ENCODE measurements at places on chromosomes 1 and 21.

DNA sequence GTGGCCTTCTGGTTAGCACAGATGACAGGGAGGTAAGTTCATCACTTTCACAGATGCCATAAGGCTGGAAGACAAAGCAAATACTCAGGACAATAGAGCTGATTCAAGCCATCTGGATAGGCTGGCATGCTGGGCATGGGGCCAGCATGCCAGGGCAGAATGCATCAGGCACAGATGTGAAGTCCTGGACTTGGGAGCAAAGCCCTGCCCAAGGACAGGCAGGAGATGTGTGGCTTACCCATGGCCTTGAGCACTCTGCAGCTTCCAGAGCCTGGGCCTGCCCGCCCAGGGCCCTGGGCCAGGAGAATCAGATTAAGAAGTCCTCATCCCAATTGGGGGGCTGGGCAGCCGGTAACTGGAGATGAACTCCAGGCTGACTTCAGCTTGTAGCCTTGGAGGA lies 135.7 kb upstream of the ZC3H12A start:
- no peak for DNase-seq

GRCh38 chr1:98690576-98690975 lies 29.1 kb downstream of the SNX7 start:
- no peak for DNase-seq

DNA sequence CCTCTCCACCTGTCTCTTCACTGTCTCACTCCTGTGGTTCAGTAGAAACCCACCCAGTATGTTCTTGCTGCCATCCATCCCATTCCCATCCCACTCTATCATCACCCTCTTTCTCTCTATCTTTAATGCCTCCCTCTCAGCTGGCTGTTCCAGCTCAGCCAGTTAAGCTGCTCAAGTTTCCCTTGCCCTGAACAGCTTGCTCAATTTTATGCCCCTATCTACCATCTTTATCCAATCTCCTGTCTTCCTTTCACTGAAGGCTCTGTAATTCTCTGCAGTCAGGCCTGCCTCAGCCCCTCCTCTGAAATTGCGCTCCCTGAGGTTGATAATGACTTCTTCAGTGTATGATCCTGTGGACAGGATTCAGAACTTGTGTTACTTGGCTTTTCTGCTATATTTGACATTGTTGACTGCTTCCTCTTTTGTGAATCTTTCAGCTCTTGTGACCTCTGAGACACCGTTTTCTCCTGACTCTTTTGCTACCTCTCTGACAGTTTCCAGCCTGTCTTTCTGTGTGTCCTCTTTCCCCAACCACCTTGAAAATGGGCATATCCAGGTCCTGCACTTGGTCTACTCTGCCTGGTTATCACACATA lies 13.9 kb upstream of the BCAR3 start:
- no peak for DNase-seq

- peak; percentile 50 for DNase-seq
Measured at GRCh38 chr1:21651214-21652042, 17.7 kb downstream of the RAP1GAP start.

DNA sequence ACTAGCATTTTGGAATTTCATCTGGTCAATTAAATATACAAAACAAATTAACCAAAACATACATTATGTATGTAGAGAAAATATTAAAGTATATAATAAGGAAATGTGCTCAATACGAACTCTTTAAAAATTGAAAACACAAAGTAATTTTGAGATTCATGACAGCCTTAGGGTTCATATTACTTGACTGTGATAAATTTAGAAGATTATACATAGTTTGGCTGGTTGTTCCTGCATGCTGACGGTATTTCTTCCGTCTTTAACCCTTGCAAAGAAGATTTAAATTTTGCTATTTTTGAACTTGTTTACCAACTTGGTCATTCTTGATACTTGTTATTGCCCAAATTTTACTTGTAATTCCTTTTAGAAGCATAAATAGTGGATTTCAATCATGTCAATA lies 298.2 kb downstream of the NFIA start:
- DNase-seq: no peak

GRCh38 chr1:110783292-110783918 lies 89.5 kb upstream of the CD53 start:
- DNase-seq: peak; percentile 48

Measured in T-helper 2 cell (primary cell).